ENCODE measurements at places on chromosomes 5 and 9.

GRCh38 chr5:133681896-133682295, 69.6 kb upstream of the FSTL4 start:
- no peak for DNase-seq

DNA sequence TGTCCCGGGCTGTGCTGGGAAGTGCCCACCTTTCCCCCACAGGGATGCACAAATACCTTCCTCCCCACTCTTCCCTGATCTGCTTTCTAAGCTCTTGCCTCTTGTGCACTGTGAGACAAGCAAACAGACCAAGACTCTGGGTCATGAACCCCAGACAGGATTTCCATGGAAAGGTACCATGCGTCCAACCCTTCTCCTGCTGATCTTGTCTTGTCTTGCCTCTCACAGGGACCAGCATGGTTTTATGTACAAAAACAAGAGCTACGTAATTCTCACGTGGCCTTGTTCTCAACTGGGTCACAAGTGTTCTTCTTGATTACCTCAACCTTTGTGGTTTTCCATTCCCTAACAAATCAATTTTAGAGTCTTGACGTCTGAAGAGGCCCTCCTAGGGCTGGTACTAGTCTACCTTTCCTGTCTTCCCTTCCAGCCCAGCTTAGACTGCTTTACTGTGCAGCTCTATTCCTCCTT, 176.5 kb upstream of the MAP3K1 start:
- DNase-seq = no peak

DNA sequence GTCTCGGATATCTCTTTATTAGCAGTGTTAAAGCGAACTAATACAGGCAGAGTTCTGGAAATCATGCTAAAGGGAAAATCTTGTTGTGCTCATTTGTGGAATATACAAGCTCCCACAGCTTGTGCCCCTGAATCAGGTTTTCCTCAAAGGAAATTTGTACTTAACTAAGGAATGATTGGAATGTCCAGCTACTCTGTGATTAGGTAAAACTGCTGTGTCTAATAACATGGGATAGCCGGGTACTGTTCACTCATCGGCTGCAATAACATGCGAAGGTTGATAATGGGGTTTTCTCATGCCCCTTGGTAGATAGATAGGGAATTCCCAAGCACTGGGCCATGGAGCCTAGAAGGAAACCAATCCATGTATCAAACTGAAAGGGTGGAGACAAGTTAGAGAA, 306.7 kb downstream of the NR2F1-AS1 start:
- DNase-seq = no peak

DNA sequence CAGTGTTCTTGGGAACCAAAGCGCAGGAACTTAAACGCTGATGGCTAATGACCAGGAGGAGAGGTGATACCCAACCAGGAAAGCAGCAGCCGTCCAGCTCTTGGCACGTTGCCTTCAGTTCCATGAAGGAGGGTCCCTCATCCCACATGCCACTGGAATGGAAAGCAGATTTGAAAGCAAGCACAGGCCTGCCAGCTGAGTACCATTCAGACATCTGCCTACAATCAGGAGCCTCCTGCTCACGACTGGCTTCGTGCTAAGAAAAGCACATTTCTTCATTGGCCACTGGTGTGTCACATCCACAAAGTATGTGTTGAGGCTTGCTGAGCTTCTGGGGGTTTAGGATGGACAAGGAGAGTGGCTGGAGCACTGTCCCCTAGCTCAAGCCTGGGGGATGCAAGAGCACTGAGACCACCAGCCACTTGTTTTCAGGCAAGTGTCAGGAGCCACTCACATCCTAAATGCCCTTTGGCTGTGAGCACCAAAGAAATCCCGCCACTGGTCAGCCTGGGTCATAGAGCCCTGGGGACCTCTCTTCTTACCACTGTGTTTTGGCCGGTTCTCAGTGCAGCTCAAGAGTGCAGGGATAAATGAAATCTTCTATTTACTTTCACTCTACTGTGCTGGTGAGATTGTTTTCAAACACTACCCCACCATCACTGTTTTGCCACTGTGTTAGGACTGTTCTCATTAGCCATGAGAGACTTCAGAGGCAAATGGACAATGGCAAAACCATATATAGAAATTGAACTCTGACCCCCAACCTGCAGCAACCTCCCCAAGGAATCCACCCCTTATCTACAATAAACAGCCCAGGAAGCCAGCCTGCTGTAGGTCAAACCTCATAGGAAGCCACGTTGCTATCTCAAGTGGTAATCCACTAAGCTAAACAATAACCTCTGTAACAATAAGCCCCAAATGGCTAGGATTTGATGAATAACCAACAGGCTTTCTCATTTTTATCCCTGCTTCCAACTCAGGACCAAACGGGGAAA, 58.3 kb downstream of the MTX3 start:
- DNase-seq = no peak
